ENCODE measurements at places on chromosomes 5 and 9.

DNA sequence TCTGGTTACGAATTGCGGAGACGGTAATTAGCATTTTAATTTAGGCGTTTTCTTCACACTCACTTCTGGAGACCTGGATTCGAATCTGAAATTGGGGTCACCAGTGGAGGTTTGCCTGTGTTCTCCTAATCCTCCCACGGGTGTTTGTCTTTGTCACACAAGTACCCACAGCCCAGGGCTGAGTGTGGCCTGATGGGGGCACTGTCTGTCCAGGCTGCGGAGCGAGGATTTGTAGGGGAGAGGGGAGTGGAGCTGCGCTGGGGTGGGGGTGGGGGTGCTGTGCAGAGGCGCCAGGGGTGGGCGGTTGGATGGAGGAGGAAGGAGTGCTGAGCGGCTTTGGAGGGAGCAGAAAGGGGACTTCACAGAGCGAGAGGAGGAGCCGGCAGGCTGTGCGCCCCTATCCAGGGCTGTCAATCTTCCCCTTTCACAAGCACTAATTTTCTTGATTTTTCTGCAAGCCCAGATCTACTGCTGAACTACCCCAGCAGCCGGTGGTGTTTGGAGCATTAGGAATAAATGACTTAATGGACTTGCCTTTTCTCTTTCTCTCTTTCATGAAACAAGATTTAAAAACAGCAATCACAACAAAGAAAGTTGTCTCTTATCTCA lies 53.1 kb downstream of the TSPAN17 start:
- no peak for DNase-seq

DNA sequence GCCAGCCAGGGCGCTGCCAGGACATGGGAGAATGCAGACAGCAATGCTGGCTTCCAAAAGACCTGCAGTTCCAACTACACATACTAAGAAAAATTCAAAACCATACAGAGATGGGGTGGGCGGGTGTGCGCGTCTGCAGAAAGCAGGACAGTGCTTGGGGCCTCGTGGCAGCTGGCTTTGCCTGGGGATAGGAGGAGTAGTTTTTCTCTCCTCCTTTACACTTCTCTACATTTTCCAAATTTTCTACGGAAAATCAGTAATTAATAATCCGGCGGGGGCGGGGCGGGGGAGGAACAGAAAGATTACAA lies 43.6 kb upstream of the SARDH start:
- no peak for DNase-seq

DNA sequence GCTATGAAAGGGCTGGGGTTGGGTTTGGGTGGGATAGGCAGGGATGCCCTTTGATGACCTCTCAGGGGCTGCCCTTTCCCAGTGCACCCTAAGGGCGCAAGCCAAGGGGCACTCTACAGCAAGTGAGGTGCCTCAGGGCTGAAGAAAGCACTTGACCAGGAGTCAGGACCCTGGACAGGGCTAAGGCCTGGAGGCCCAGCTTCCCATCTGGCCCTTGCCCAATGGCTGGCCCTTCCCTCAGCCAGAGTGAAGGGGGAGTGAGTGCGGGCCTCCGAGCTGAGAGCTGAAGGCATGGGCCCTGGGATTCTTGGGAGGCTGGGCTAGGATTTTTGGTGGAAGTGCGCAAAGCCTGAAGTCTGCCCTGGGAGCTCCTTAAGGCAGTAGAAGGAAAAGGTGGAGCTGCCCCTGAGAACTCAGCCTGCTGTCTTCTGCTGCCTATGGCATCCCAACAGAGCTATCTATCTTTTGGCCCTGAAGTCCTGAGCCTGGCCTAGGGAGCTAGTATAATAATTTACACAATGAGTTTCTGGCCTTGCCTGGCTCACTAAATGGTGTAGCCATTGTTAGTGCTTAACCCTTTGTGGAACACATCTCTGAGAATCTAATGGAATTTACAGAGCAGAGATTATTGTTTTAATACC lies 16.4 kb downstream of the JADE2 start:
- no peak for DNase-seq

DNA sequence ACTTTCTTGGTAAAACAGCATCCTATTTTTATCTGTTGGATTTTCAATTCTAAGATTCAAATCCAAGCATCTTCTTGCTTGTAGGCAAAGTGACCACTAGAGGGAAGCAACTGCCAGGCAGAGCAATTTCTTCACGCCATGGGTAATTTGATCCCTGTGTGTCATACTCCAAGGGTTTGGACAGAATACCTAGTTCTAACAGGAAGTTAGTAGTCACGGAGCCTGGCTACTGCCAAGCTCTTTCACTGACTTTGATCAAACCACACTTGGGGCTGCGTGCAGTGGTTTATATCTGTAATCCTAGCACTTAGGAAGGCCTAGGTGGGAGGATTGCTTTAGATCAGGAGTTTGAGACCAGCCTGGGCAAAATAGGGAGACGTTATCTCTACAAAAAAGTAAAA lies 473.6 kb upstream of the TNC start:
- DNase-seq = no peak

DNA sequence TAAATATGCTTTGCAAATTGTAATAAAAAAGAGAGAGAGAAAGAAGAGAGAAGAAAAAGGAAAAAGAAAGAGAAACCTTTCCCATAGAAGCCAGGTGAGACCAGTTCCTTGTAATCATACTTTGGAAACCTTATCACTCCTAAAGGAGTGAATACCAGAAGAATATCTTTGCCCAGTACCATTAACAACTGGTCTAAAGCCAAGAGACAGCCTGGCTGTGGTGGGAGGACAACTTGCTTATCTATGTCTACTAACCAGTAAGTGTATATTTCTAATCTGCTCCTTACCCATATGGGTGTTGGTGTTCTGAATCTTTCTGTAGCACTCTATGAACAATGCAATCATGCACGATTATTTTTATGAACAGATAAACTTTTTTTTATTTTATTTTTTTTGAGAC lies 10.5 kb upstream of the TXN start:
- DNase-seq = no peak

- no peak for DNase-seq
Measured at GRCh38 chr5:148645527-148645926, 8.8 kb downstream of the HTR4 start.

GRCh38 chr9:69633716-69634115 lies 38.5 kb downstream of the APBA1 start:
- DNase-seq = no peak

DNA sequence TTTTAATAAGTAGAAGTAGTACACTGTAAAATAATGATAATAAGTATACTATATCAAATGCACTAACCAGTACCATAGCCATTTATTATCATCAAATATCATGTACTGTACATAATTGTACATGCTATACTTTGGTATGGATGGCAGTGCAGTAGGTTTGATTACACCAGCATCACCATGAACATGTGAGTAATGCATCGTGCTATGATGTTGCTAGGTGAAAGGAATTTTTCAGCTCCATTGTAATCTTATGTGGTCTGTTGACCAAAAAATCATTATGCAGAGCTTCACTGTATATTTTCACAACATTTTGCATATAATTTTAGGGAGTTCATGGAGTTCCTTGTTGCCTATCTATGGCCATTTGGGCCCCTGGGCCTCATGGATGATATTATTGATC lies 72.2 kb upstream of the HMHB1 start:
- no peak for DNase-seq

GRCh38 chr9:7137040-7137439 lies 379.3 kb downstream of the KDM4C start:
- DNase-seq = no peak

GRCh38 chr5:36877667-36878391 lies 1.3 kb downstream of the NIPBL start:
- DNase-seq = peak; percentile 85

DNA sequence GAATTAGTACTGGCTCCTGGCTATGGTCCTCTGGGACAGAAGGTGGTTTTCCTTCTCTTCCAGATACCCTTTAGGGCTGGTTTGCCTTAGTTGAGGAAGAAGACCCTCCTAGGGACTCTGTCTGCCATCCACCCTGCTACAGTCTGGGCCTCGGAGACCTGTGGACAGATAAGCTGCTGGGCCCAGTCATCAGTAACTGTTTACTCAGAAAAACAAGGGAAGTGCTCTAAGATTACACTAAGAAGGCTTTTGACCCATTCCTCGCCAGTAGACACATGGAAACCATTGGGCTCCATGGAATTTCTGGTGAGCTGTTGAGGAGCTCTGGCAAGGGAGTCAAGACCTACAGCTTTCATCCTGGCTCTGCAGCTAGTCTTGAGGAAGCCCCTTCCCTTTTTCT lies 31.2 kb downstream of the LARP1 start:
- peak; percentile 58 for DNase-seq

GRCh38 chr9:134365115-134365596 lies 38.9 kb downstream of the RXRA start:
- no peak for DNase-seq

DNA sequence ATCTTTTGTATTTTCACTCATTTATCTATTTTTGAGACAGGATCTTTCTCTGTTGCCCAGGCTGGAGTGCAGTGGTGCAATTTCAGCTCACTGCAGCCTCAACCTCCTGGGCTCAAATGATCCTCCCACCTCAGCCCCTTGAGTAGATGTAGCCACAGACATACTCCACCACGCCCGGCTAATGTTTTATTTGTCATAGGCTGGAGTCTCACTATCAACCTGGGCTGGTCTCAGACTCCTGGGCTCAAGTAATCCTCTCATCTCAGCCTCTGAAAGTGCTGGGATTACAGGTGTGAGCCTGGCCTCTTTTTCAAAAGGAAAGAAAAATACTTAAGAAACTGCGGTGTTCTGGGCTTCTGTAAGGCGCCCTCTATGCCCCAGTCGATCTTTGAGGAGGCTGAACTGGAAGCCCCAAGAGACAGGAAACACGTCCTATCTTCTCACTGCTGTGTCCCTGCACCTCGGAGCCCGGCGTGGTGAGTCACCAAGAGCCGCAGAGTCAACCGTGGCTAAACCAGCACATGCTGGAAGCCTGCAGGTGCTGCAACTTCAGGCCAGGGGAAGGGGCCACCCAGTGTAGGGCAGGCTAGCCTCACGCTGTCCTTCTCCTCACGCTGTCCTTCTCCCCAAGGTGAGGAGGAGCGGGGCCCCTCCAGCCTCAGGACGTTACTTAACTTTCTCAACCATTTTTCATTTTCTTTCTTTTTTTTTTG lies 15.2 kb upstream of the LHX3 start:
- no peak for DNase-seq

GRCh38 chr9:79812099-79812498 lies 240.3 kb downstream of the TLE4 start:
- DNase-seq = no peak

GRCh38 chr5:145244788-145245187 lies 590.4 kb downstream of the PRELID2 start:
- no peak for DNase-seq

DNA sequence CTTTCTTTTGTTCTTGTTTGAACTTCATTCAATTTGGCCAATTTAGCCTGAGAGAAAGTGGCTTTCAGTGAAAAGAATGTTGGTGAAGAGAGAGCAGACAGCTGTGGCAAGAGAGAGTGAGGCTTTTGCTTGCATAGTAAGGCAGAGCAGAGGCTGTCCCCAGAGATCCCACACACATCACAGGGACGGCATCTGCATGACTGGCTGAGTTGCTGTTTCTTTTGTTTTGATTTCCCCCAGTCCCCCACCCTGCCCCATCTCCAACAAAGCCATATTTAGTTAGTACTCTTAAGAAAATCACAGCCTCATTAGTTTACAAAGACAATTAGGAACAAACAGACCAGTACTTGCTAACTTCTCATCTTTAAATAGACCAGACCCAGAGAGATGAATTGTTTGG lies 363.9 kb upstream of the SEMA6A start:
- DNase-seq = no peak

GRCh38 chr5:83414601-83415000 lies 56.9 kb upstream of the VCAN start:
- DNase-seq = no peak

DNA sequence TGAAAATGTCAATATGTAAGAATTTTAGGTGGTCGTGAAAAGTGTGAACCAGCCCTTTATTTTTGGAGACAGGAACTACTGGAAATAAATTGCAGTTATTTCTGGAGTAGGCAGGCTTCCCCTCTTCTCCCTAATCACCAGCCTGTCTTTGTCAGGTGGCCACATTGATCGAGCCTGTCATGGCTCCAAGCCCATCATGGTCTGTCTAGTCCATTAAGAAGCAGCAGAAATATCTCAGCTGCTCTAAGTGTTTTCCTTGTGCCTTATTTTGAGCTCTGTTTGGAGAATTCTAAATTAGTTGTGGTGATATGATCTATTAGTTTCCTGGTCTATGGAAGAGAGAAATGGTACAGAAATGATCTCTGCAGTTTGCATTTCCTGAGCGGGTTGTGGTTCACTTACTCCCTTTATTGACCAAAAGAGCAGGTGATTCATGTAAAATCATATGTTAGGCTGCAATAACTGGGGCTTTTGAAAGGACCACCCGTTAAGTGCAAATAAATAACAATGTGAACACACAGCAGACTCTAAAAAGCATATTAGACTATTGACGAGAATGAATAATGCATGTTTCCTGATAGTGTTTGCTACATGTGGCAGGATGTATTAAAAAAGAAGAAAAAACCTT lies 42.3 kb downstream of the BASP1 start:
- no peak for DNase-seq

GRCh38 chr5:68499987-68500386 lies 284.4 kb downstream of the PIK3R1 start:
- DNase-seq = no peak

Measured in hematopoietic multipotent progenitor cell treated with erythropoietin and hydrocortisone succinate and interleukin-3 and kit ligand, for 17 days (in vitro differentiated cells).